ENCODE measurements at places on chromosomes 16 and 17.

DNA sequence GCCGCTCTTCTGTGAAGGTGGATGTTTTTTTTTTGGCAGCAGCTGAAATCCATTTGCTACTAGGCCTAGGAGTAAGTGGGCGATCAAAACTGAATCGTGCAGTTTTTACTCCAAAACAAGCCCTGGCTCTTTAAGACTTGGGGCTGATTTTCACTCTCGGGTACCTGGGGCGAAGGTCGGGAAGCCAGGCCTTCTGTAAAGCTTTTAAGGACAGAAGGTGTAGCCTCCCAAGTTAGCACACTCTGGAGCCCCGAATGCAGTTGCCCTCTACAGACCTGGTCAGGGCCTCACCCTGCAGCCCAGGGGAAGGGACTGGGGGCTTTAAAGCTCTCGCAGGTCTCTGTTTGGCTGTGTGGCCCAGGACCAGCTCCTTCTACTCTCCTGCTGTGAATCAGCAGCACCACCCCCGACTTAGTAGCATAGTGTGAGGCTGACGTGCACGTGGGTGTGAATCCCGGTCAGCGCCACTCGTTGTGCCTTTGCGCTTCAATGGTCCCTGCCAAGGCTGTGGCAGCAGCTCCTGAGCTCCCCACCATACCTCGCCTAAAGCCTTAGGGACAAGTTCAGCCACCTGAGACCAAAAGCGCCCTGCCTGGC lies 49.9 kb downstream of the TMEM235 start:
- no peak for DNase-seq

- no peak for DNase-seq
Observed at GRCh38 chr16:57341062-57341440, 17.5 kb upstream of the CCL22 start.

GRCh38 chr17:66365903-66366302 lies 63.5 kb downstream of the PRKCA start:
- DNase-seq: no peak

GRCh38 chr17:63626551-63627180 lies 4.4 kb downstream of the MAP3K3 start:
- DNase-seq: no peak

DNA sequence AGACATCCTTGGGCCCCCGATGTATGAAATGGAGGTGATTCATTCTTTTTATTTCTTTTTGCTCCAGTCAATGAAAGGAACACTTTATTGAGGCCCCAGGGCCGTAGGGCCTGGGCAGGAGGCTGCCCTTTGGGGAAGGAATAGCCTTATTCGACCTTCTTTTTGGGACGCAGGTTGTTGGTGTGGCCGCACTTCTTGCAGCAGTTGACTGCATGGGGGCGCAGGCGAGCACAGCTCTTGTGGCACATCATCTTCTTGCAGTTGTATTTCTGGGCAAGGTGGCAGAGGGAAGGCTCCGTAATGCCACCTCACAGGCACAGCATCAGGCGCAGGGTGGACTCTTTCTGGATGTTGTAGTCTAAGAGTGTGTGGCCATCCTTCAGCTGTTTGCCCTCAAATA lies 50.9 kb downstream of the SIAH1 start:
- DNase-seq: no peak

- no peak for DNase-seq
Observed at GRCh38 chr17:67449845-67450755, 73.0 kb downstream of the PITPNC1 start.

DNA sequence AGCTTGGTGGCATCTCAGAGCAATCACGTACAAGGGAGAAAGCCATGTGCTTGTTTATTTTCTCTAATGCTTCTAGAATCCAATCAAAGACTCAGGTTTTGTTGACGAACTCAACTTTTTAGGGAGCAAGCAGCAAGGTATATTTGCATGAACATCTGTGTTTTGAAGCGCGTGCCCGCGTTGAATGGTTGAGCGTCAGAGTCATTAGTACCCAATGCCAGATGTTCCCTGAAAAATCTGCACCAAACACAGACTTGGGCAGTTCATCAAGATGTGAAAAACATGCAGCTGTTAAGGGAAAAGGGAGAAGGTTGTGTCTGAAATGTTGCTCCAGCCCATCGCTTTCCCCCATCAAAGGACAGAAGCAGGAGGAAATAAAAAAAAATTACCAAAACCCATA lies 170.4 kb downstream of the SNX29 start:
- DNase-seq: peak; percentile 29

DNA sequence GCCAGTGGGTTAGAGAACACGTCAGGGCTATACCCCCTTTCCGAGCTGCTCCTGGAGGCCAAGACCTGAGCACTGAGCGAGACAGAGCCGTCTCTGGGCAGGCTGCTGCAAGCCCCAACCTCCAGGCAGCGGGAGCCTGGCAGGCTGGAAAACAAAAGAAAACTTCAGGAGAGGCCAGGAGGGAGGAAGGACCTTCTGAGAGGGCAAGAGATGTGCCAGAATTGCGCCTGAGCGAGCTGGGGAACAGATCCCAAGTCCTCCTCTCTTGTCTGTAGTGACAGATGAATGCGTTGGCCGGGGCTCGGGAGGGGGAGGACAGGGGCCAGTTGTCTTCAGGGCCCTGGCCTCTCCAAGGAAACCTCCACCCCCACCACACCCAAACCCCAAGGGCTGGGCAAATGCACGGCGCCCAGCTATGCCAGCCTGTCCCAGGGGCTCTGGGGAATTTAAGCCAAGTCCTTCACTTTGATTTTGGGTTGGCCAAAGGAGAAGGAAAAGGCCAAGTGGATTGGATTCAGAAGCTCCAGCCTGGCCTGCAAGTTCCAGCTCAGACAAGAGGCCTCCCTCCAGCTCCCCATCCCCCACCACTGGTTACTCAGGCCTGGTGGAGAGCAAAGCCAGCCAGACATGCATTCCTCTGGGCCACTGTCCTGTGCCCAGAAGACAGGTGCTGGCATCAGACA lies 18.1 kb downstream of the SDK2 start:
- no peak for DNase-seq
